ENCODE measurements at places on chromosomes 13 and 19.

GRCh38 chr13:97810152-97810551 lies 143.3 kb upstream of the IPO5 start:
- DNase-seq = no peak

GRCh38 chr19:41606215-41606837 lies 20.5 kb downstream of the CEACAM4 start:
- DNase-seq = no peak

DNA sequence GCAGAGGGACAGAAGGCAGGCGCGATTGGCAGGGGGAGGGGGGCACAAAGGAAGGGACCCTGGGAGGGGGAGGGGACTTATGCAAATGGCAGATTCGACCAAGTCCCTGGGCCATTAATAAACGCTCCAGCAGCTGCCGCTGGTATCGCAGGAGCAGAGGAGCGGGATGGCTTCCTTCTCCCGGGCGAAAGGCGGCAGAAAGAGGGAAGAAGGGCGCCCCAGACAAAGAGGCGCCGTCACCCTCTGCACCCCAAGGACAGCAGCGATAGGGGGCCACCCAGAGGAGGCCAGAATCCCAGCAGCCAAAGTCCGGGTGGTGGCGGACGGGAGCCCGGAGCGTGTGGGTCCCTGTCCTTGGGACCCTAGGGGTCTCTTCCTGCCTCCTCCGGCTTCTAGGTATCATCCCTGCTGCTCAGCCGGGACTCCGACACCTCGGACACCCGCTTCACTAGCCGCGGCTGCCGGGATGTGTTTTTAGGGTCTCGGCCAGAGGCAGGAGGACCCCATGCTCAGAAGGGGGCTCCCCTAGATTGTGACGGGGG lies 1.9 kb downstream of the PTPRS start:
- DNase-seq = no peak

DNA sequence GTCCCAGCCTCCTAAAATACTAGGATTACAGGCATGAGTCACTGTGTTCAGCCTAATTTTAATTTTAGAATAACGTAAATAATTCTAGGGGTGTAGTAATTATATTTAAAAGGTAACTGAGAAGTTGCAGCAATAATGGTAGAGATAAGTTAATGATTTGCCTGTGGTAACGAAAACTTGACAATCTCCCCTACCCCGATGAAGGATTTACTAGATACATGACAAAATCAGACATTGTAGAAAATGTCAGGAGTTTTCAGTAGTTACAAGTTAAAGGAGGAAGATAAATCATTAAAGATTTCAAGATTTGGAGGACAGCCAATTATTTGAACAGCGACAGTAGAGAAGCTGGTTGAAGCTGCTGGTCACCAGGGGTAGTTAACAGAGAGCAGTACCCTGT lies 652.2 kb upstream of the PCDH20 start:
- no peak for DNase-seq

GRCh38 chr13:40591091-40591490 lies 75.3 kb downstream of the FOXO1 start:
- no peak for DNase-seq

DNA sequence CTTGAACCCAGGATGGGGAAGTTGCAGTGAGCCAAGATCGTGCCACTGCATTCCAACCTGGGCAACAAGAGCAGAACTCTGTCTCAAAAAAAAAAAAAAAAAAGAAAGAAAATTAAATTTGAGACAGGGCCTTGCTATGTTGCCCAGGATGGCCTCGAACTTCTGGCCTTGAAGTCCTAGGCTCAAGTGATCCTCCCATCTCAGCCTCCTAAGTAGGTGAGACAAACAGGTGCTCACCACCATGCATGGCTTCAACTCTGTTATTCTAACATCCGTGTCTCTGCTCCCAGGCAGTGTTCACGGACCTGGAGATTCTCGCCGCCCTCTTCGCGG lies 40.3 kb downstream of the PDE4A start:
- DNase-seq = no peak

GRCh38 chr13:98584668-98585397 lies 7.9 kb upstream of the STK24 start:
- no peak for DNase-seq

GRCh38 chr13:110334841-110335490 lies 27.9 kb downstream of the COL4A2 start:
- no peak for DNase-seq

DNA sequence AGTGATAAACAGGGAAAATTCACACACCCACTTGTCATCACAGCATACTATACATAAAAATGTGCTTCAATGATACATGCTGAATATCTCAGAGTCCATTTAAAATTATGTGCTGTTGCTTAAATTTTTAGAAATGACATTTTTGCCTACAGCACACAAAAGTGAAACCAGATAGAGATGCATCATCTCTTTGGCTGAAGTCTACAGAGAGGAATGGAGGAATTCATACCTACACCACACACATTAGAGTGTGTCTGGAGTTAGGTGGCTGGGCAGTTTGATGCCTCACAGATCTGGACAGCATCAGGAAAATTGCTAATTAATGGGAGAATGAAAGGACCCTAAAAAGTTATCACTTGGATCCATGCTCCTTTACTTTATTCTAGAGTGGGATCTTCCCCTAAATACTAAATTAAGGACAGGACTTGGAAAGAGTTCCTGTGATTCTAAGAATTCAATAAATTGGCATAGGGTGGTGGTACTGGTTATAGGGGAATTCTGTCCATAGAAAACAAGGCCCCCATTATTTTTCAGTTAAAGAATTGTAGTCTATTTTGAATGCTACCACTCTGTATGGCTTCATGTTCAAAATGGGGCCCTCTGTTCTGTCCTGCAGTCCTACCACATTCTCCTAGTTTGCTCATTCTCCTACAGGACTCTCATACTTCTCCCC lies 41.3 kb downstream of the RCBTB2 start:
- no peak for DNase-seq

GRCh38 chr19:13842291-13843103 lies 34.4 kb upstream of the NANOS3 start:
- no peak for DNase-seq

DNA sequence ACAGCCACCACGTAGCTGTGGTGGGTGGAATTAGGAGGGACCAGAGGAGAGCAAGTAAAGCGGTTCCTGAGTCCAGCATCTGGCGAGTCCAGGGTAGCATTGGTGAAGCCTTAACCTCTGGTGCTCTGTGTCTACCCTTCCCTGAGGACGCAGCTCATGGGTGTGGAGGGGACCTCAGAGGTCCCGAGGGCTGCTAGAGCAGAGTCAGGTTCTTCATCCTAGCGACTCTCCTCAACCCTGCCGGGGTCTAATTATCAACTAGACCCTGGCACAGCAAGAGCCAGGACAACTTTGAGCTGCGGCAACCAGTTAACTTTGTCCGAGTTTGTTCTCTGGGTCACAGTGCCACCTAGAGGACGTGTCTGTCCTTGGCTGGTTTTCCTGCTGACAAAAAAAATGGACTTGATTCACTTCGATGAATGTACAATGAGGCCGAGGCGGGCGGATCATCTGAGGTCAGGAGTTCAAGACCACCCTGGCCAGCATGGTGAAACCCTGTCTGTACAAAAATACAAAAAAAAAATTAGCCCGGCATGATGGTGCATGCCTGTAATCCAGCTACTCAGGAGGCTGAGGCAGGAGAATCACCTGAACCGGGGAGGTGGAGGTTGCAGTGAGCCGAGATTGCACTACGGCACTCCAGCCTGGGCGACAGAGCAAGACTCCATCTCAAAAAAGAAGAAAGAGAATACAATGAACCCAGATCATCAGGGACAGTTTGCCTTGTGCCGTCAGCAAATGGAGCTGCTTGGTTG lies 25.0 kb downstream of the TSSK6 start:
- DNase-seq = peak; percentile 30

DNA sequence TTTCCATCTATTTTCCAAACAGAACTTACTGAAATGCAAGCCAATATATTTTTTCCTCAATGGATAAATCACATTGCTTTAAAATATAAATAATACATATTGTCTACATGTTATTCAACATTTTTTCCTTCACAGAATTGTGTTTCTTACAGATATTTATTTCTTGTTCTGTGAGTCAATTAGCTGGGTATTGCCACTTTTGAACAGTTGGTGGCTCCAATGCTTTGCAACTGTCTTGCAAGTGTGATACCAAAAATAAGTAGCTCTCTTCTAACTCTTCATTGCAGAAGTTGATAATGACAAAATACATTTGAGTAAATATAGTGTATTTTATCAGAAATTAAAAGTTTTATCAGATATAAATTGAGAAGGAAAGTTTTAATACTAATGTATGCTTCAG lies 17.1 kb upstream of the GPC5 start:
- DNase-seq = no peak

- DNase-seq = no peak
These were observed 32.5 kb upstream of the TFDP1 start for GRCh38 chr13:113552079-113552478.

GRCh38 chr13:33940256-33940655 lies 122.3 kb downstream of the RFC3 start:
- no peak for DNase-seq

- DNase-seq = no peak
These were observed 501 bp downstream of the APLP1 start for GRCh38 chr19:35868823-35869326.

DNA sequence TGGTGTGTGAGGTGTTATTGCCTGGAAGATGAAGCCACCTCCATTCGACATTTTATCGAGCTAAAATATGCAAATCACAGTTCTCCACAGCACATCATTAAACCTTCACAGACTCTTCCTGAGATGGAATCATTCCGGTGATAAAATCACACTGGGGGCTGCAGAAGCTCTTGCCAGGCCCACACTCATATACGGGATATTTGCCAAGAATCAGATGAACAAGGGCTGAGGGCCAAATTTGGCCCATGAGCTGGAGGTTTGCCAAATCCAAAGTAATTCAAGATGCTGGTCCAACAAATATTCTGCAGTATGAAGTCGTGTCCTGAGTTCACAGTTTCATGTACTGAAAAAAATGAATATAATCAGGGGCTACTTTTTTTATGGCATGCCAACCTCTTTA lies 16.7 kb upstream of the RXFP2 start:
- DNase-seq = peak; percentile 85

GRCh38 chr19:32921624-32922023 lies 50.1 kb downstream of the CEP89 start:
- no peak for DNase-seq

- DNase-seq = no peak
These were observed 12.9 kb downstream of the CHAF1A start for GRCh38 chr19:4415352-4415751.

GRCh38 chr13:101489643-101490405 lies 37.3 kb downstream of the ITGBL1 start:
- no peak for DNase-seq

- DNase-seq = no peak
These were observed 28.2 kb downstream of the GPC6 start for GRCh38 chr13:93254775-93255174.

DNA sequence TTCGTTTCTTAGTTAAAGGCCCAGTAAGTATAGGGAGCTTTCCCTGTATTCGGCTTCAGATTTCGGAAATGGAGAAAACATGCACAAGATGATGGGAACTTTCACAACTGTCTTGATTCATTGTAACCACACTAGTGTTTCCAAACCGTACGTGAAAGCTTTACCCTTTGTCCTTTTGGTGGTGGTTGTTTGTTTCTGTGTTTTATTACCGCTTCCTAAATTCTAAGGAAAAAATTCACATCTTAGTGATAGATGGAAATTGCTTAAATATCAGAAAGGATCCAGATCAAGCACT lies 504 bp upstream of the VWA8 start:
- DNase-seq = no peak

DNA sequence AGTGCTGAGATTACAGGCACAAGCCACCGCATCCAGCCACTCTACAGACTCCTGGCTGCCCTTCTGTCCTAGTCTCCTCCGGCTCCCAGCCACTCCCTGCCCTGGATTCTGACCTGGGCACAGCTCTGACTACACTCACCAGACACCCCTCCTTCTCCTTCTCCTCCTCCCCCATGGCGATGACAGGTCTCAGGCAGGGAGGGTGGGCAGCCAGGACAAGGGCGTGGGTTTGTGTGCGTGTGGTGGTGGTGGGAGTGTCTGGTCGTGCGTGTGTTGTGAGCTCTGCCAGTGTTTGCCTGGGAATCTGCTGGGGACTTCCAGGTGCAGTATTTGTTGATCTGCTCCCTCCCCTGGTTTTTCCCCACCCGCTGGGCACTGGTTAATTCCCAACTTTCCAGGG lies 3.0 kb upstream of the NCCRP1 start:
- DNase-seq = no peak

- no peak for DNase-seq
These were observed 280.8 kb downstream of the DCT start for GRCh38 chr13:94198681-94199080.

GRCh38 chr19:2084993-2085720 lies 11.0 kb downstream of the MOB3A start:
- no peak for DNase-seq

DNA sequence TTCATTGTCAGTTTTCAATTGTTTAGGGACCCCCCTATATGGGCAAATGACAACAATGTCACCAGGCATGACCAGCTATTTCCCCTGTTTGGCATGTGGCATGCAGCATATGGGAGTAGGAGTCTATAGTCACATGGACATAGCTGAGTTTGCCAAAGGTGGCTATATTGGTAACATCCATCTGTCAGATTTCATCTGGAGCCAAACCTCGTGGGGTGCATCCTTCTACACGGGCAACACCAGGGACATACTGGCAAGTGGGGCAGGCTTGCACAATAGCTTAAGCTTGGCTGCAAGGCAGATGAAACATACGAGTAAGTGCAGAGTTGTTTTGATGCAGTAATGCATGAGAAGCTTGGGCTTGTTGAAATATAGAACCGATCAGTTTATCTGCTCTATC lies 24.5 kb upstream of the ZNF816 start:
- DNase-seq = no peak

DNA sequence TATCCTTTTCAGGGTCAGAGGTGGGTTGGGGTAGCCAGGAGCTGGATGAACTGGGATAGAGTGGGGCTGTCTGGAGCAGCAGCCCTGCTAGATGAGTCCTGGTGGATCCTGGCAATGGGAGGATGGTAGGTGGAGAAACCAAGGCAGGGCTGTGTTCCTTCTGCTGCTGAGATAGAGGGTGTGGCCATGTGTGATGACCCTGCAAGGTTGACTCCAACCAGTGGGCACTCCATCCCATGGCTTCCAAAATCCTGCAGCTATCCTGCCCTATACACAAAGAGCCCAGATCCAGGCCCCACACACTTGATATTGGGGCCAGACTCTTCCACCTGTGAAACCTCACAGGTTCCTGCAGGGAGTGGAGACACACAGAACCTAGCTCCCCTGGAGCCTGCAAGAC lies 2.4 kb upstream of the ZNF446 start:
- DNase-seq = no peak

Measured in SK-N-MC (cell line).